GM23248 (cell line): ENCODE measurements at places on chromosomes 3 and 15.

DNA sequence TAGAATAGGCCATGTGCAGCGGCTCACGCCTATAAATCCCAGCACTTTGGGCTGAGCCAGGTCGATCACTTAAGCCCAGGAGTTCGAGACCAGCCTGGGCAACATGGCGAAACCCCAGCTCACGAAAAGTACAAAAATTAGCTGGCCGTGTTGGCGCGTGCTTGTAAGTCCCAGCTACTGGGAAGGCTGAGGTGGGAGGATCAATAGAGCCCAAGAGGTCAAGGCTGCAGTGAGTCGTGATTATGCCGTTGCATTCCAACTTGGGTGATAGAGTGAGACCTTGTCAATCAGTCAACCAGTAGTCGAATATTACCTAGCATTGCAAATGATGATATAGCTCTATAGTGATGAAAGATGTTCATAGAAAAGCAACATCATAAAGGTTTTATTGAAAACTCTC lies 51.9 kb downstream of the USP8 start:
- no peaks in the 10 kb centered on the region for H3K4me1 ChIP-seq
- H3K4me3 ChIP-seq, result no peak overlapping the region
- no peak overlapping the region for H3K27ac ChIP-seq
- no peak for DNase-seq
- H3K36me3 ChIP-seq, result peaks cover 32% of the 10 kb centered on the region

- H3K4me1 ChIP-seq, result no peaks in the 10 kb centered on the region
- no peak overlapping the region for H3K27ac ChIP-seq
- no peak overlapping the region for H3K4me3 ChIP-seq
- DNase-seq, result no peak
Measured at GRCh38 chr15:45729141-45729540, 94.3 kb downstream of the SQOR start.

GRCh38 chr3:48504051-48504946 lies at the start of gene SHISA5:
Gene SHISA5 (minus strand): TSS chr3:48504174. CDS start chr3:48504094, 80 bp downstream.
- H3K27me3 ChIP-seq, result no peaks in the 10 kb centered on the region
- no peaks in the 10 kb centered on the region for H3K36me3 ChIP-seq
- peak within 1 kb of the TSS; percentile 79 for H3K4me3 ChIP-seq
- DNase-seq, result peak; percentile 78

- H3K4me1 ChIP-seq, result peaks cover 37% of the 10 kb centered on the region
- DNase-seq, result peak; percentile 28
- no peak overlapping the region for H3K4me3 ChIP-seq
- H3K27ac ChIP-seq, result no peak overlapping the region
- no peaks in the 10 kb centered on the region for H3K36me3 ChIP-seq
Measured at GRCh38 chr3:152264378-152264777, 4.4 kb upstream of the MBNL1 start.

- DNase-seq, result peak; percentile 99
- H3K4me3 ChIP-seq, result peak within 1 kb of the TSS; percentile 91
- H3K36me3 ChIP-seq, result peaks cover 34% of the 10 kb centered on the region
- H3K27me3 ChIP-seq, result no peaks in the 10 kb centered on the region
- peaks cover 26% of the 10 kb centered on the region for H3K4me1 ChIP-seq
- H3K27ac ChIP-seq, result peak within 1 kb of the TSS; percentile 84
Measured at GRCh38 chr3:170869645-170870593, at the start of gene RPL22L1. Gene RPL22L1 (minus strand): TSS chr3:170870195. CDS start chr3:170870167, 28 bp downstream.

DNA sequence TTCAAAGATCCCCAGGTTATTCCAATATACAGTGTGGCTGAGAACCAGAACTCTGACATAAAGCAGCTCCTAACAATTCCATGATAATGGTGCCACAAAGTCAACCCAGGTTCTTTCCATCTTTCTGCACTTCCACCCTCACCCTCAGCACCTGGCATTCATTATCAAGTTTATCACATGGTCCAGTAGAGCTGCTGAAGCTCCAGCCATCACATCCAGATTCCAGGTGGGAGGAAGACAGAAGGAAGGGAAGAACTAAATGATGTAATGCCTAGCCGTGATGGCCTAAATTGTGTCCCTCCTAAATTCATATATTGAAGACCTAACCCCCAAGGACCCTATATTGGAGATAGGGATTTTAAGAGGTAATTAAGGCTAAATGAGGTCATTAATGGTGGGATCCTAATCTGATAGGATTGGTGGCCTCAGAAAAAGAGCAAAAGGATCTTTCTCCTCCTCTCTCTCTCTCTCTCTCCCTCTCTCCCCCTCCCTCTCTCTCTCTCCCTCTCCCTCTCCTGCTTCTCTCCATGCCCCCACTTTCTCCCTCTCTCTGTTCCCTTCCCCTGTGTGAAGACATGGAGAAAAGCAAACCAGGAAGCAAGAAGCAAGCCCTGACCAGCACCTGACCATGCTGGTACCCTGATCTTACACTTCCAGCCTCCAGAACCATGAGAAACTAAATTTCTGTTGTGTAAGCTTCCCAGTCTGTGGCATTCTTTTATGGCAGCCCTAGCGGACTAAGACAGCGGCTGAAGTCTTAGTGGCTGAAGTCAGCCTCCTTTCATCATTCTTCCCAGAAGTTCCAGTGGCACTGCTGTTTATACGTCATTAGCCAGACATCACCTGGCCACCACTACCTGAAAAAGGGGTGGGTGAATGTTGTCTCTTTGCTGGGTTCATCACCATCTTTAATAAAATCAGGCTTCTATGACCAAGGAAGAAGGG lies 369.7 kb upstream of the PROK2 start:
- H3K27me3 ChIP-seq, result no peaks in the 10 kb centered on the region
- peak overlapping the region; percentile 77 for H3K27ac ChIP-seq
- H3K4me1 ChIP-seq, result peaks cover 27% of the 10 kb centered on the region
- H3K36me3 ChIP-seq, result no peaks in the 10 kb centered on the region

DNA sequence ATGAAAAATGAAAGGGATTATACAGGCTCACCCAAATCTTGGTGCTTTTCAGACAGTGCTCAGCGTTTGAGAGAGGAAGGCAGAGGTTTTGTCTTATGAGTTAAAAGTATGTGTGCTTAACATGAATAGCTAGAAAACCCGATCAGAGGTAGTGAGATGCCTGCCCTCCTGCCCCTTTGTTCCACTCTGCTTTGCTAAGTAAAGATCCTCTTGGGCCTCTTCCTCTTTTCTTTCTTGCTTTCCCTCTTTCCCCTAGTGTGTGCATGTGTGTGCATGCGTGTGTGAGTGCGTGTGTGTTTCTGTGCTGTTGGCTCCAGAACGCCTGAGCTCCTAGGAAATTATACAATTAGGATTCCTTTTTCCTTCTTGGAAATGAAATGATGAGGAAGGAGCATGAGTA lies 261.3 kb upstream of the NR2E3 start:
- no peak overlapping the region for H3K4me3 ChIP-seq
- DNase-seq, result no peak
- H3K27ac ChIP-seq, result no peak overlapping the region
- H3K36me3 ChIP-seq, result no peaks in the 10 kb centered on the region
- no peaks in the 10 kb centered on the region for H3K4me1 ChIP-seq
- H3K27me3 ChIP-seq, result no peaks in the 10 kb centered on the region

DNA sequence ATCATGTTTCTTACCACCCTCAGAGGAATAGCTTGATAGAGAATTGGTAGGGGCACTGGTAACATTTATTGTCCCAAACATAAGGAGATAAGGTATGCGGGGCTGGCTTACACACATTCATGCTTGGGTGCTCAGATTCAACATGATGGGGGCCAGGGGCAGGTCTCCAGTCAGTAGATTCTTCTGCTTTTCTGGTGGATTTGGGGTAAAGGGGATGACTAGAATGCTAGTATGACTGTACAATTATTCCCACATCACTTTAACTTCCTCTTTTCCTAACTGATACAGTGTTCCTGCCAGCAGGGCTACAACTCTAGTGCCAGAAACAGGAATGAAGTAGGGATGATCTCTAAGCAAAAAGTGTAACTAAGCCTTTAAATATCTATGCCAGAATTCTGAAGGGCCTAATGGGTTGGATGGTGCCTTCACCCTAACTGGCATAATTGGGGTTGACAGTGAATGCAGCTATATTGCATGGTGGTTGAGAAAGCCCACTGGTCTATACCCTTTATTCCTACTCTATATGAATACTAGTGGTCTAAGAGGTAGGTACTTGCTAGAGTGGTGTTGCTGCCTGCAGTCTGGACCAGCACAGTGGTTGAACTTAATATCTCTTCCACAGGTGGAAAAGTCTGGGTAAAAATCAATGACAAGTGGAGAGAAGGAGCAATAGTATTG lies 117.4 kb downstream of the IL12A start:
- no peaks in the 10 kb centered on the region for H3K27me3 ChIP-seq
- H3K4me3 ChIP-seq, result no peak overlapping the region
- no peak for DNase-seq
- no peak overlapping the region for H3K27ac ChIP-seq
- no peaks in the 10 kb centered on the region for H3K36me3 ChIP-seq
- no peaks in the 10 kb centered on the region for H3K4me1 ChIP-seq

DNA sequence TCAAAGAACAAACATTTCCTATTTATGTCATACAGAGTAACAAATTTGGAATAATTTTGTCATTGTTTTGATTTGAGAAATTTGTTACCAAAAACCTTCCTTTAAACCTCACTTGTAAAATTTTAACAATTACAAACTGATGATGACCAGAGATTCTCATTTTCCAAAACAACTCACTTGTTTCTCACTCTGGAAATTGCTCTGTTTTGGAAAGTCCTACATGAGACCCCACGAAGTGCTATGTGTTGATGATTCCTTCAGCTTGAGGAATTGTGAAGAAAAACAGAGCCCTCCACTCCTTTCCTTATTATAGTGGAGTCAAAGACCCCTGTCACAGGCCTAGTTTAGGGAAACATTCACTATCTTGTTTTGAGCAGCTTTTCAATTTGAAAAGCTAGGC lies 157.6 kb upstream of the RASGRP1 start:
- H3K36me3 ChIP-seq, result no peaks in the 10 kb centered on the region
- H3K4me1 ChIP-seq, result peaks cover 10% of the 10 kb centered on the region
- H3K4me3 ChIP-seq, result no peak overlapping the region

DNA sequence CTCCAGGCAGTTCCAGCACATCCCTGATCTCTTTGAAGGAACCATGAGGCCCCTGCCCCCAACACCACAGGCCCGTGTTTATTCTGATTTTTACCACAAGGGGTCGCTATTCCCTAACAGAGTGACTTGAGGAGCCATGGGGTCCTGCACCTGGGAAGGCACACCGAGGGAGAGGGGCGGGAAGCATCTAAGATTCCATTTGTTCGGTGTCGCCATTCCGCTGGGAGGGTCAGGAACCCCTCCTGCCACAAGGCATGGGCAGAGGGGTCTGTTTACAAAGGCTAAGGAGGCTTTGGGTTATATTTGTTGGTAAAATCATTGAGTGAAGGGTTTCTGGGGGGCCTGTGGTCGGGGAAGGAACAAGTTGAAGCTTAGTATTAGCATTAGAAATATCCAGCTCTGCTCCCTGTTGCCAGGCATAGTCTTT lies 77.1 kb downstream of the WDR76 start:
- no peaks in the 10 kb centered on the region for H3K27me3 ChIP-seq
- H3K4me1 ChIP-seq, result no peaks in the 10 kb centered on the region
- DNase-seq, result peak; percentile 65
- no peak overlapping the region for H3K4me3 ChIP-seq
- H3K36me3 ChIP-seq, result no peaks in the 10 kb centered on the region
- H3K27ac ChIP-seq, result no peak overlapping the region

GRCh38 chr15:74655424-74655823 lies 39.8 kb downstream of the CLK3 start:
- no peaks in the 10 kb centered on the region for H3K27me3 ChIP-seq
- H3K4me3 ChIP-seq, result no peak overlapping the region
- no peaks in the 10 kb centered on the region for H3K36me3 ChIP-seq
- peaks cover 29% of the 10 kb centered on the region for H3K4me1 ChIP-seq
- no peak overlapping the region for H3K27ac ChIP-seq
- DNase-seq, result peak; percentile 15

- DNase-seq, result peak; percentile 50
- peak overlapping the region; percentile 46 for H3K4me3 ChIP-seq
- no peaks in the 10 kb centered on the region for H3K27me3 ChIP-seq
- no peaks in the 10 kb centered on the region for H3K36me3 ChIP-seq
- peak overlapping the region; percentile 96 for H3K27ac ChIP-seq
Measured at GRCh38 chr15:32861174-32861573, 143.4 kb downstream of the GREM1 start.

DNA sequence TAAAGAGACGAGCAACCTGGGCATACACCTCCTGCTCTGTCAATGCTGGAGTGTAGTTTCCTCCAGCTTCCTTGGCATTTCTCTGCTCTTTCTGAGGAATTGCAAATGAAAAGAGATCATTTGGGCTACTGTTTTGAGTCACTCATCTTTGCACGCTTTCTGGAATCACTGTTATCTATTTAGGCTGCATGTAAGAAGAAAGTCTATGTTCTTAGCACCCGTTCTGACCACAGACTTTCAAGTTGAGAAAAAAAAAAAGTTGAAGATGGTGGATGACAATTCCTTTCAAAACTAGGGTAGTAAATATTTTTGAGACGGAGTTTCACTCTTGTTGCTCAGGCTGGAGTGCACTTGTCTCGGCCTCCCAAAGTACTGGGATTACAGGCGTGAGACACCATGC lies 41.3 kb downstream of the SIN3A start:
- no peak for DNase-seq
- no peak overlapping the region for H3K27ac ChIP-seq
- peaks cover 54% of the 10 kb centered on the region for H3K36me3 ChIP-seq
- no peaks in the 10 kb centered on the region for H3K4me1 ChIP-seq
- H3K27me3 ChIP-seq, result no peaks in the 10 kb centered on the region

GRCh38 chr15:76057332-76058000 lies 2.3 kb upstream of the TMEM266 start:
- H3K4me3 ChIP-seq, result no peak overlapping the region
- peak; percentile 58 for DNase-seq
- H3K27me3 ChIP-seq, result peaks cover 68% of the 10 kb centered on the region
- H3K4me1 ChIP-seq, result no peaks in the 10 kb centered on the region; the same call in 1 of the 2 replicates
- H3K27ac ChIP-seq, result no peak overlapping the region

GRCh38 chr3:11569156-11569741 lies 74.5 kb downstream of the VGLL4 start:
- H3K4me3 ChIP-seq, result peak overlapping the region; percentile 58
- H3K27me3 ChIP-seq, result no peaks in the 10 kb centered on the region
- H3K4me1 ChIP-seq, result peaks cover 42% of the 10 kb centered on the region
- DNase-seq, result no peak
- H3K36me3 ChIP-seq, result peaks cover 6% of the 10 kb centered on the region; the same call in 1 of the 2 replicates

DNA sequence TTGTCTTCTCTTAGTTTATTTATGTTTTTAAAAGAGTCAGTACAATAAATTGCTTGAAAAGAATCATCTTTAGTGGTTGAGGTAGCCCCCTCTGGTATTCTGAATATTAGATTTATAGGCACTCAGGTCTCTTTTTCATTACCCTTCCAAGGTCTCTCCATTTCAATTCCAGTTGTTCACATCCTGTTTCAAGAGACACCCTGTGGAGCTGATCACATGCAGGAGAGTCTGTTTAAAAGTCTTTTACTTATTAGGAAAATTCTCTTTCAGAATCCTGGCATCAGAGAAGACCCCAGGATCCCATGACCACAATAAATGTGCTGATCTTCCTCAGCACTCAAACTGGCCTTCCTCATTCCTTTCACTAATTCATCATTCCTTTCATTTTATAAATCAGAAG lies 195.7 kb downstream of the ZIC4 start:
- no peak overlapping the region for H3K4me3 ChIP-seq
- H3K4me1 ChIP-seq, result no peaks in the 10 kb centered on the region
- no peak overlapping the region for H3K27ac ChIP-seq
- no peaks in the 10 kb centered on the region for H3K36me3 ChIP-seq

DNA sequence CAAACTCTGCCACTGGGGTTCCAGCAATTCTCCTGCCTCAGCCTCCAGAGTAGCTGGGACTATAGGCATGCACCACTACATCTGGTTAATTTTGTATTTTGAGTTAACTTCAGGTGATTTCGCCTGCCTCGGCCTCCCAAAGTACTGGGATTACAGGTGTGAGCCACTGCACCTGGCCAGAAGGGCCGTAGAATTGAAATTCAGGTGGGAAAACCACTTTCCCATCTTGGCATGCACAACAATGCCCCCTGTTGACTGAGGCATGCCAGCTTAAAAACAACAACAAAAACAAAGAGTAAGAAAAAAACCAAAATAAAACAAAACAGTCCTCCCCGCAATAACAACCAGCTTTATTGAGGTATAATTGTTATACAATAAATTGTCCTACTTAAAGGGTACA lies 32.6 kb upstream of the RAB11A start:
- H3K27ac ChIP-seq, result no peak overlapping the region
- DNase-seq, result no peak
- no peaks in the 10 kb centered on the region for H3K27me3 ChIP-seq
- H3K4me3 ChIP-seq, result no peak overlapping the region
- peaks cover 22% of the 10 kb centered on the region for H3K4me1 ChIP-seq
